ENCODE measurements at places on chromosomes 12 and 14.

- no peak for DNase-seq
Observed at GRCh38 chr12:52184813-52185212, 7.0 kb downstream of the KRT80 start.

DNA sequence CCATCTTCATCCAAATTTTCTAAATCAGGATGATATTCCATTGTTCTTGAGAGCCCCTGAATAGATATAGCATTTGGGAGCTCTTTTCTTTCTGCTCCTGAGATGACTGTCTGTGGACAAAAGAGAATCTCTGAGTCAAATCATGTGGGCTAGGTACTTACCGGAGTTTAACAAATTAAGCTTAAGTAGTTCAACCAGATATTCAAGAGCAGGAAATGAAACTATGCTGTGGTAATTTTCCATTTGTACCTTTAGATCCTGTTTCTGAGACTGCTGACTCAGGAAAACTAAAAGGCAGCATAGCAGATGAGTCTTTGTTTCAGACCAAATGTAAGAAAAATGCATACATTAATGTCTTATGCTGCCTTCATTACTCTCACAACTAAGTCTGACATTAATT, at the start of gene CLEC7A:
TSS of gene CLEC7A (minus strand) at position 158 of the 400 bp plus-strand sequence. CDS start at position 41, 117 bp downstream.
- DNase-seq = no peak

GRCh38 chr14:90575781-90576180, 179.0 kb downstream of the CALM1 start:
- DNase-seq = no peak

DNA sequence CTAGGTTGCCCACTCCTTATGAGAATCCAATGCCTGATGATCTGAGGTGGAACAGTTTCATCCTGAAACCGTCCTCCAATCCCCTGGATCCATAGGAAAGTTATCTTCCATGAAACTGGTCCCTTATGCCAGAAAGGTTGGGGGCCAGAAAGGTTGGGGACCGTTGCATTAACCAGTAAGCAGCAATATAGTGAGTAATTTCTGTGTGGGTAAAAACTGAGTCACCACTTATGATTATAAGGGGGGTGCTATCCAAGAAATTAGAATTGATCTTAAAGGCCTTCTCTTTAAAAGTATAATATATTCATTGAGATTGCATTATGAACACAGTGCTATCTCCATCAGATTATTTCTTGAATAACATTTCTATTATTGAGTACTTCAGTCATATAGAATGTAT, 97.2 kb downstream of the PCNX1 start:
- DNase-seq = no peak

DNA sequence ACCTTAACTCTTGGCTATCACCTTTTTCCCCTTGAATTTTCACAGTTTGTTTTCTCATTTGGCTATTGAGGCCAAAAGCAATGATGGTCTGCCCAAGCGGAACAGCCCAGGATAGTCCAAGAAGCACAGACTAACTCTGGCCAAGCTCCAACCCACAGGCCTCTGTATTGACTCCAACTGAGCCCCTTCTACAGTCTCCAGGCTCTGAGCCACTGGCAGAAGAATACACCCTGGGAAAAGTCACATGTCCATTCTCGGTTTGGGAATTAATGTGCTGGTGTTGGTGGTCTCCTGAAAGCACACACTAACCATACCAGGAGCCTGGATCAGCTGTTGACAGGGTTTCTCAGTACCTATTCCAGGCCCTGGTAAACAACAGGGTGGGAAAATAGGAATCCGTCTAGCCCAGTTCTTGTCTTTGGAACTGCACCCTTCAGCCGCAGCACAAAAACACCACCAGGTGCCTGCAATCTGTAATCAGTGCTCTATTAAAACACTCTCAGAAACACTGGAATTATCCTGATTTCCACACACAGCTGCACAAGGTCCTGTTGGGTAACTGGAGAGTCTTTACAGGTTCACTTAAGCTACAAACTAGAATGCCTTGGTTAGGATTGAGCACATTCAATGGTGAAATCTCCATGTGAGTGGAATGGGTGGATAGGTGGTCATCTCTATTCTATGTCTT, 63.6 kb downstream of the STXBP6 start:
- DNase-seq = no peak

GRCh38 chr12:76417116-76417515, 68.9 kb upstream of the BBS10 start:
- DNase-seq = no peak

GRCh38 chr12:124610021-124610612, 42.7 kb upstream of the NCOR2 start:
- no peak for DNase-seq

DNA sequence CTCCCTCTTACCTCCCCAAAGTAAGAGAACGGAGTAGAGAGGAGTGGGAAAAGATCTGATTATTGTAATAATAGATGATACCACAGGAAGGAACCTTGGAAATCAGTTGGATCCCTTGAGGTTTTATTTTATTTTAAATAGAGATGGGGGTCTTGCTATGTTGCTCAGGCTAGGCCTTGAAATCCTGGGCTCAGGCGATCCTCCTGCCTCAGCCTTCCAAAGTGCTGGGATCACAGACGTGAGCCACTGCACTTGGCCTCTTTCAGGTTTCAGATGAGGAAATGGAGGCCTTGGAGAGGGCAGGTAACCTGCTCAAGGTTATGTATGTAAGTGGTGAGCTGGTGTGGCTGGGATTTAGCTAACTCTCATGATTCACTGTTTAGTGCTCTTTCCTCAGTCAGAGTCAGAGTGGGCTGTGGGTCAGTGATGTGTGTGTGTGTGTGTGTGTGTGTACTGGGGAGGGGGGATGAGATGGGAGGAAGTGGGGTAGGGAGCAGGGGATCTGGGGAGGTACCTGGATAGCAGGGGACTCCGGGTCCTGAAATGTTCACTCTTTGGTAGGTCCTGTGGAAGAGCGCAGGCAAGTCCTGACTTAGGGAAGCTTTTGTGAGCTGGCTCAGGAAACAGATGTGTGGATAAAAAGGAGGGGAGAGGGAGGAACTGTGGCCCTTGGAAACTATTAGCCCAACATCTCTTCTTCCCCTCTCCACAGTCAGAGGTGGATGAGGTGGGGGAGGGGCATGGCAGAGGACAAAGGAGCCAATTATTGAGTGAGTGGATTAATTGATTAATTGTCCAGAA, 4.7 kb upstream of the CISTR start:
- no peak for DNase-seq

GRCh38 chr12:106170285-106170684, 31.5 kb upstream of the NUAK1 start:
- DNase-seq = no peak

DNA sequence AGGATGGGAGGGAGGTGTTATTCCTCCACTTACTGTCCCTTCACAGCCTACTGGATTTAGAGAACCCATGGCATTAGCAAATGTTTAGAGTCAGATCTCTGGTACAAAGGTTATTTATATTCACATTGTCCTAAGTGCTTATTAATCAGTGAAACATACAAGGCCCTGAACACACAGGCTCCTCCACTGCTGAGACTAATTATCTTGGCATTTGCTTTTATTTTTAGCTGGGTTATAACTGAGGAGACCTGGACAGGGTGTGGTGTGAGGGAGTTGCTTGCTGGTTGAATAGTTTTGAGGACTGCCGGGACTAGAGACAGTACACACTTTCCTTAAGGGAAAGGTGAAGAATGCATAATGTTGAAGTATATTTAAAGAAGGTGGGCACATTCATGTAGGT, 77.5 kb downstream of the FIGNL2 start:
- no peak for DNase-seq

- no peak for DNase-seq
Observed at GRCh38 chr14:23294734-23295561, 7.7 kb downstream of the PPP1R3E start.

GRCh38 chr14:68981539-68981976, 2.5 kb upstream of the ACTN1 start:
- DNase-seq = no peak

- no peak for DNase-seq
Observed at GRCh38 chr14:30385925-30386324, 173.0 kb upstream of the G2E3 start.

- no peak for DNase-seq
Observed at GRCh38 chr12:89351489-89352241, 636 bp downstream of the DUSP6 start.

- no peak for DNase-seq
Observed at GRCh38 chr12:99911081-99911480, 73.7 kb downstream of the ANKS1B start.

DNA sequence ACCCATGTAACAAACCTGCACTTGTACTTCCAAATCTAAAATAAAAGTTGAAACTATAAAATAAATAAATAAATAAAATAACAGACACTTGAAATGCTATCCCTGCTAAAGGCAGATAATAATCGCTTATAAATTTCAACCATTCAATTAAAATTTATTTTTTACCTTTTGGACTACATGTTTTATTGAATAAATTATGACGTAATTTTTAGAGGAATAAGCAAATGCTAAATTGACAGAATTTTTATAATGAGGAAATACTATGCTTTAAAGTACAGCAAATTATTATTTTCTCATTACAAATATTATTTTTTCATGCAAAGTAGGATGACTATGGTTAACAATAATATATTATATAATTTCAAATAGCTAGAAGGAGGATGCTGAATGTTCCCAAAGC, 658.6 kb upstream of the LMO3 start:
- no peak for DNase-seq

DNA sequence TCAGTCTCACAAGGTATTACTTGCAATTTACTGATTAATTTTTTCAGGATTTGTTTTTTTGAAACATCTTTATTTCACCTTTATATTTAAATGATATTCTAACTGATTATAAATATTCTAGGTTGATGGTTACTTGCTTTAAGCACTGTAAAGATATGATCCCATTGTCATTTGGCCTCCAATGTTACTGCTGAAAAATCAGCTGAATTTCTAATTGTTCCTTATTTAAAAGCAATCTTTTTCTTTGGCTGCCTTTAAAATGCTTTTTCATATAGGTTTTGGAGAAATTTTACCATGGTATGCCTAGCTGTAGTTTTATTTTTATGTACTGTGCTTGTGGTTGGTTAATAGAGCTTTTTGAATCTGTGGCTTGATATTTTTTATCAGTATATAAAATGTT, 275.6 kb upstream of the PPFIA2 start:
- no peak for DNase-seq

- DNase-seq = no peak
Observed at GRCh38 chr14:79658221-79658620, 553.1 kb downstream of the DIO2 start.

- no peak for DNase-seq
Observed at GRCh38 chr12:6266971-6267721, 43.3 kb upstream of the PLEKHG6 start.

DNA sequence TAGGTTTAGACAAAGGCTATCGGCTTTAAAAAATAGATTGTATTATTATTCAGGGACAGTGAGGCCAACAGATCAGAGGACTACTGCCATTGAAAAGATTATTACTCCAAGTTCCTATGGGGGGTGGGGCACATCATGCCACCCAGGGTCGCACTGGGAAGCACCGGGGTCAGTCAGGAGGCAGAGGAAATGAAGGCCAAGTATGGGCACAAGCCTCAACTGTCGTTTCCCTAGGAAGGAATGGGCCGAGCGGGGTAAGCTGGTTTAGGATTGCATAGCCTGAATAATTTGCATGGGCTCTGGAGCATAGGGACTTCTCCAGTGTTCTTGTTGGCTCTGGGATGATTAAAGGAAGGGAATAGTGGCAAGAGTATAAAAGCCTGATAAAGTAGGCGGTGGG, 205.3 kb downstream of the NOVA1 start:
- no peak for DNase-seq

DNA sequence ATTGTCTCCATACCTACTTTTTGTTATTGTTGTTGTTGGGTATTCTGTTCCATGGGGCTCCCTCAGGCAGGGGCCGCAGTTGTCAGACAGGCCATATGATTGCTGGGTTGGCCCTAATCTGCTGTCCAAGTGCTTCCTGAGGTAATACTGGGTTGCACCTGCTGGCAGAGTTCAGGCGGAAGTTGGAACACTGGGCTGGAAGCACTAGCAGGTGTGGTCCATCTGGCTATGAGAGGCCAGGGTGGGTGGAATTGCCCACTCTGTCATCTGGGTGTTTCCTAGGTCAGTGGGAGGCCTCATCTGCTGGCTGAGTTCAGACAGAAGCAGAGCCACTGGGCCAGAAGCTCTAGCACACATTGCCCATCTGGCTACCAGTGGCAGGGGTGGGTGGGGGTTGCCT, 81.3 kb upstream of the NID2 start:
- no peak for DNase-seq

DNA sequence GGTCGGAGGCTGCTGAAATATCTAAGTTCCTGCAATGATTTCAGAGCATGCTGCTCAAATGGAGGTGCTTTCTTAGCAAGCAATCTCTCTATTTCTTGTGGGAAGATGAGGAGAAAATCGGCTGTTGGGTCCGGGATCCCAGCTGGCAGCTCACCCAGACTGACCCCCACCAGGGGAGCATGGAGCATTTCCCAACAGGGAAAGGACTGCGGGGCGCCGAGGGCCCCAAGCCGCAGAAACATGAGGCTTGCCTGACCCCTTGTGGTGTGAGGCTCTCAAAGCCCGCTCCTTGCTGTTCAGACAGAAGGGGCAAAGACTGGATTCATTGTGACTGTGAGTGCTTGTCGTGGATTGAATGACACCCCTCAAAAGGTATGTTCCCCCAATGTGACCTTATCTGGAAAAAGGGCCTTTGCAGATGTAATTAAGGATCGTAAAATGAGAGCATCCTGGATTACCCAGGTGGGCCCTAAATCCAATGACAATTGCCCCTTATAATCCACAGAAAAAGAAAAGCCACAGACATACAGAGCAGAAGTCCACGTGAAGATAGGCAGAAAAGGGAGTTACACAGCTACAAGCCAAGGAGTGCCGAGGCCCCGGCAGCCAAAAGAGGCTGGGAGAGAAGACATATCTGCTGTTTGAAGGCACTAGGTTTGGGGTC, 116.3 kb upstream of the VASH1 start:
- no peak for DNase-seq

DNA sequence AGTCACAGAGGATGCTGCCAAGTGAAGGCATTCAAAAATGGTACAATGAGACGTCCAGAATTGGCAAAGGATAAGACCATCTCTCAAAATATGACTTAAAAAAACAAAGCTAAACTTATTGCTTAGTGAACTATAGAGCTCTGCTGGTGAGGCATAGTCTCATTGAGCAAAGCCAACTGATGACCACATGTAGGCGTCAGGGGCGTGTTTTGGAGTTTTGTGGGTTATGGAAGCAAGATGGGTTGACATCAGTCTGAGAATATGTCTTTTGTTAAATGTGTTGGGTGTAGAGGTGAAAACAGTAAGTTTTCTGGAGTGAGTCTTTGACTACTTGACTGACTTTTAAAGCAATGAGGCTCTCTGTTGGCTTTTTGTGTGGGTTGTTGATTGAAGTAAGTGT, 47.2 kb downstream of the ATL1 start:
- no peak for DNase-seq

DNA sequence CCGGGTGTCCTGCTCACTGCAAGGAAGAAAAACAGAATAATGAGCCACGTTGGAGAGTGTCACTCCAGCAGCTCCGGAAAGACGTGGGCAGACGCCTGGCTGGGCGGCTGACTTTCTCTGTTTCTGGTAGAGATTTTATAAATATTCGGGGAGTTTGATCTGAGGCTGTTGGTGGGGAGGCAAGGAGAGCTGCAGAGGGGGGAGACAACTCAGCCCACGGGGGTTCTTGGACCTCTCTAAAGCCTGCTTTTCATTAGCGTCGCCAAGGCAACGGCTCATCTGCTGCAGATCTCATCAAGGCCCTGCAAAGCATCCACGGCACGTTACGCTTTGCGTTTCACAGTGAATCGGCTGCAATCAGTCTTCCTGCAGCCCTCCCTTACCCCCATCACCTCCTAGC, 207.2 kb downstream of the ZFP36L1 start:
- no peak for DNase-seq

GRCh38 chr12:62400135-62400534, 66.5 kb upstream of the MON2 start:
- no peak for DNase-seq

All from stimulated activated CD8-positive, alpha-beta memory T cell treated with anti-CD3 and anti-CD28 coated beads, Interleukin-4, amount 100 ng/mL, for 1 hour (primary cell).